T-cell (primary cell): ENCODE measurements at places on chromosomes 11 and 22. TPM values are rescaled to one million over a fixed set of nuclear protein-coding genes. Genes with fewer than 3 reads are reported as not detected.

DNA sequence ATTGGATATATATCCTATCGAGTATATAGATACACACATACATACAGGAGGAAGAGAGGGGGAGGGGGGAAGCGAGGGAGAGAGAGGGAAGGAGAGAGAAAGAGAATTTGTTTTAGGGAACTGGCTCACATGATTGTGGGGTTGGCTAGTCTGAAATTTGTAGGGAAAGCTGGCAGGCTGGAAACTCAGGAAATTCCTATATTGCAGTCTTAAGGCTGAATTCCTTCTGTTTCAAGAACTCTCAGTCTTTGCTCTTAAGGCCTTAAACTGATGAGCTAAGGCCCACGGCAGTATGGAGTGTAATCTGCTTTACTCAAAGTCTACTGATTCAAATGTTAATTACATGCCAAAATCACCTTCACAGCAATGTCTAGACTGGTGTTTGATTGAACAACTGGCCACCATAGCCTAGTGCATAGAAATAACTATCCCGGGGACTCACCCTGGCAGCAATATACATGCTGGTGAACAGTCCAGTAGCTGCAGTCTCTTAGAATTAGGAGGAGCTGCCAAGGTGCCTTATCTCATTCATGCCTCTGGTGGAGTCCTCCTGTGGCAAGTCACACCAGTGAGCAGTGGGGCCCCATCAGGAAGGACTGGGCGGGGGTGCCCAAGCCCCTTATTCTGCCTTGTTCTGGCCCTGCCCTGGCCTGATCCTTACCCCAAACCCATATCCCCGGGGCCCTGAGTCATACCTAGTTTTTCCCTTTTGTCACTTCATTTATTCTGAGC is 59.7 kb upstream of the AMPD3 start:
- no peak for DNase-seq

GRCh38 chr22:37242395-37242918 is 1.6 kb downstream of the RAC2 start:
- peak; percentile 88 for DNase-seq

- DNase-seq, result no peak
Measured at GRCh38 chr11:125938418-125938817, 7.4 kb upstream of the VSIG10L2 start.

TRIM77 gene
- not detected for total RNA-seq

OSM gene
- total RNA-seq, result 6.1 TPM

SMTNL1 gene
- total RNA-seq, result not detected

WEE1 gene
- 6.3 TPM for total RNA-seq
